NCI-H1092 (cell line): ENCODE measurements at places on chromosomes 2 and 18.

DNA sequence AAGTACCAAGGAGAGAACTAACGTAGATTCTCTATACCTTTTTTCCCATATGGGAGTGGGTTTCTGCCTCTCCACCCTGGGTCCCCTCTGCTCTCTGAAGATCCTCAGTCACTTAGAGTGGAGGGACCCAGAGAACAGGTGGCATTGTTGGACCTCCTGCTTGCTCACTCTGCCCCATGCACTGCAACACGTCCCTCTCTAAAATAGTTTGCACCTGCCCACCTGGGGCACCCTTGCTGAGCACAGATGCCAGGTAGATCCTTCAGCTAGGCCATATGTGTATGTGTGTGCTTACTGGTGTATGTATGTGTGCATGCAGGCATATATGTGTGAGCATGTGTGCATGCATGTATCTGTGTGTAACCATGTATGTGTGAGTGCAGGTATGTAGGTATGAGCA is 2.2 kb downstream of the IL36RN start:
- DNase-seq: no peak

GRCh38 chr2:199754766-199755165 is 96.2 kb downstream of the FTCDNL1 start:
- DNase-seq: no peak

DNA sequence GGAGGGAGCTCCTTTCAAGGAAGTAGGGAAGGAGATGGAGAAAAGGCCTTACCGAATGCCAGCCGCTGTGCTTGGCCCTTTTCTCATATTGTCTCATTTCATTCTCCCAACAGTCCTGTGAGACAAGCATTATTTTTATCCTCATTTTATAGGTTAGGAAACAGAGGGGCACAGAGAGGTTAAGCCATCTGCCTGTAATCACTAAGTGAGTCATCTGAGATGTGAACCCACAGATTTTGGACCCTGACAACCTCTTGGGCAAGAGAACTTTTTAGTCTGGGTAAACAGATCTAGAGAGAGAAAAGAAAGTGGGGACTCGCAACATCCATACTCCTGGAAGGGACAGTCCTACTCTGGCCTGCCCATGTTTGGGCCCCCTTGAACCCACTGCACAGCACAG is 91.7 kb upstream of the LCLAT1 start:
- DNase-seq: no peak

DNA sequence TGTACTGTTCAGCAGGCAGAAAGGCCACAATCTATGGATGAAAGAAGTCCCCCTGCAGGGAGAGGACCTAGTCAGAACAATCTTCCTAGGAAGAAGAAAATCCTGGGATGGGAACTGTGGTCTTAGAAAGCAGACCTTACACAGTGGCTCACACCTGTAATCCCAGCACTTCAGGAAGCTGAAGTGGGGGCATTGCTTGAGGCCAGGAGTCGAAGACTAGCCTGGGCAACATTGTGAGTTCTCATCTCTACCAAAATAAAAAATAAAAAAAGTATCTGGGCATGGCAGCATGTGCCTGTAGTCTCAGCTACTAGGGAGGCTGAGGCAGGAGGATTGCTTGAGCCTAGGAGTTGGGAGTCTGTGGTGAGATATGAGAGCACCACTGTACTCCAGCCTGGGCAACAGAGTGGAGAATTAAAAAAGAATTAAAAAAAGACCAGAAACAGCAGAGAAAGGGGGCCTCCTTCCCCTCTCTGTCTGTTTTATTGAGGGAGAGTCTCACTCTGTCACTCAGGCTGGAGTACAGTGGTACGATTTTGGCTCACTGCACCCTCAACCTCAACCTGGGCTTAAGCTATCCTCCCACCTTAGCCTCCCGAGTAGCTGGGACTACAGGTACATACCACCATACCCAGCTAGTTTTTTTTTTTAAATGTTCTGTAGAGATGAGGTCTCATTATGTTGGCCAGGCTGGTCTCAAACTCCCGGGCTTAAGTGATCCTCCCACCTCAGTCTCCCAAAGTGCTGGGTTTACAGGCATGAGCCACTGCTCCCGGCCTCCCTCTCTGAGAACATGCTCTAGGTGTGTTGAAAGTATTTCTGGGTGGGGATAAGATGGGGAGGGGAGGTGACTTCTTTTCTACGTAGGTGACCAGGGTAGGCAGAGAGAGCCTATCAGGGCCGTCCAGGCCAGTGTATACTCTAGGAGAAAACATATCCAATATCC is 7.4 kb downstream of the RHOB start:
- no peak for DNase-seq

- no peak for DNase-seq
Observed at GRCh38 chr18:74577019-74577418, 20.7 kb upstream of the ZNF407 start.

DNA sequence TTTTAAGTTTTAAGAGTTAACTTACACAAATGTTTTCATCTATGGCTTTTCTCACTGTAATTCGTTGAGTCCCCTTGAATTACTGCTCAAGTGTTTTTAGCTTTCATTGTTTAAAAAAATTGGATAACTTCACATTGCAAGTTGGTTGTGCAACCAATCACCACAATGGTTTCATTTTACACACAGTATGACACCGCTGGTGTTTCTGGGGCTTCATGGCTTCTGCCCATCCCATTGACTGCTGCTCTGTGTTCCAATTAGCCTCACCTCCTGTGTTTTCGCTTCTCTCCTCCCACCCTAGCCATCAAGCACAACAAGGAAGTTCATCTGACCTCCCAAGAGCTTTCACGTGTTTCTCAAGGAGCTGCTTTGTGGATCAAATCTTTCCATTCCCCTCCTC is 199.1 kb upstream of the CHAC2 start:
- DNase-seq: no peak

GRCh38 chr18:78411539-78411938 is 568.1 kb upstream of the SALL3 start:
- no peak for DNase-seq

GRCh38 chr18:34623557-34623956 is 86.5 kb upstream of the DTNA start:
- DNase-seq: no peak

DNA sequence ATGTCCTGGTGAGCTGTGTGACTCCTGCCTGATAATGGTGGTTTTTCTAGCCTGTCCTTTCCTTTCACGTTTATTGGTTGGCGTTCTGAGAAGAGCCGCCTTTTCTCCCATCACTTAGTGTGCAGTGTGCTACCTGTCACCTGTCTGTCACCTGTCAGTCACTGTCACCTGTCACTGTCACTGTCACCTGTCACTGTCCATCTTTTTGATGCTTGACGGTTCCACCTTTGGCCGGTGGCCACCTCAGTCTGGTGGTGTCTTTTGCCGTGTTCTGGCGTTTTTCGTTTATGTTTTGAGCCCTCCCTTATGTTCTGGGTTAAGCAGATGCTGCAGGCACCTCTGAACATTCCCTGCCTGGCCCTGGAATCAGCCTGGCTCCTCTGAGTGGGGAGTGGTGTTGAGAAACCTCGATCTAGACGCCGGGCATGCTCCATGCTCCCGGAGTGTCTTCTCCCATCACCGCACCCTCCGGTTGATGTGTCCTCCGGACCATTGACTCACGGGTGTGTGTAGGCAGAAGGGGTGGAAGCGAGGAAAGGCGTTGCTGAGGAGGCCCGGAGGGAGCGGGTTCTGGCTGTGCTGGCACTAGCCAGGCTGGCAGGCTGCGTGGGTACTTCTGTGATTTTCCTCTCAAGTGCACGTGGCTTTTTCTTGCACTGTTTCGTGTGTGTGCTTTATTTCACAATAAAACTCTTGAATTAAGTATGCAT is 20.7 kb downstream of the DTYMK start:
- DNase-seq: no peak

- peak; percentile 13 for DNase-seq
Observed at GRCh38 chr18:35467624-35468016, 30.1 kb downstream of the INO80C start.

DNA sequence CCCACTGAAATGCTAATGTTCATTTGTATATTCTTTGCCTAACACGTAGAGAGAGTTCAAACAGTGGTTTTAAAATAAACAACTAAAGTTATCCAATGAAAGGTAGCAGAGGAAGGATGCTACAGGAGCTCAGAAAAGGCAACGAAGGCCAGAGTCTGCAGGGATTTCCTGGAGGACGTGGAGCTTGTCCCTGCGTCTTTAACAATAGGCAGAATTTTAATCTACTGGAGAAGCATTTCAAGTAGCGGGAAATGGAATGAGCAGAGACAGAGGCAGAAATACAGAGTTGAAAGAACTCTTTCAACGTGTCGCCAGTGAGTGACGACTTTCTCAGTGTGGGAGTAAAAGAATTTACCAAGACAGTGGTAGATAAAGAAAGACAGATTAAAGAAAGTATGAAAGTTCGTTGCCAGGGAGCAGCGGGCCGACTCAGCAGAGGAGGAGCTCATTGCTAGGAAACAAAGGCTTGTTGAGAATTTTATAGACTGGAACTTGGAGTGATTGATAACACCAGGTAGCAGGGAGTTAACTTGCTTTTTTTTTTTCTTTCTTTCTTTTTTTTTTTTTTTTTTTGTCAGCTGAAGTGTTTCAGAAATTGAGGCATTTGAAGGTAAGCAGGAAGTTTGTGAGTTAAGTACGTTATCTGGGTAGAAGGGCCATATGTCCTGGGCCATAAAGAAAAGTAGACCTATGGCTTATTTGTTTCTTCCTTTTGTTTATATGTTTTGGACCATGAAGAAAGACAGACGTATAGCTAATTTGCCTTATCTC is 625 bp upstream of the NBAS start:
- no peak for DNase-seq

DNA sequence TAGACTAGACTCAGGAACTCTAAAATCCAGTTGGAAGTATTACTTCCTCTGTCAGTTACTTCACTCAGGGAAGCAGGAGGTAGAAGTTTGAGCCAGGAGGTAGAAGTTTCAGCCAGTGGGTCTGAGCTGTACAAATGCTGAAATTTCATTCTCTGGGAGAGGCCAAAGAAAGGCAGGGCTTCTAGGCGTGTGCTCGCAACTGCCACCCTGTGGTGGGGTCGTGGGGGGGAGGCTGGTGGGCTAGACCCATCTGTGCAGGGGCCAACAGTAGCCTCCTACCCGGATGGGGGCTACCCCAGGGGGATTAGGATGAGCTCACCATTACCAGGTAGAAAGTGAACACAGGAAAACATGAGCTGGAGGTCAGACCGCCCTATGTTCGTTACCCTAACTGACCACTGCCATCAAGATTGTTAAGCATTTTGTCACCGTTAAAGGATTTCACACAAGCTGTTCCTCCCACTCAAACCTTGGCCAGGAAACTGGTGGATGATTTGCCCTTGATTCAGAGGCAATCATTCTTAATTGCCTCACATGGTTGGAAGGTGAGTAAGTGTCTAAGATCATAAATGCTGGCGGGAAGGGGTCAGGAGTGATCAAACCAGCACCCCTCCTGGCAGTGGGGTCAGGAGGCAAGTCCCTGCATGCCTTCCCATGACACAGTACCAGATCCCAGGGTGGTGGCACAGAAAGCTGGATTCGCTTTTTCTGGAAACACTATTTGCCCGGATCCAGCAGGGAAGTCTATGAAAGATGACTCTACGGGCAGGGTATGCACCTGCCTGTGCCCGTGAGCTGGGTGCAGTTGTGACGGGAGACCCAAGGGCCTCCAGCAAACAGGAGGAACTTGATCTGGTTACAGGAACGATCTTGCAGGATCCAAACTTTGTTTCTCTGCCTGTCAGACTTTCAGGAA is 5.2 kb upstream of the FHL2 start:
- DNase-seq: no peak

DNA sequence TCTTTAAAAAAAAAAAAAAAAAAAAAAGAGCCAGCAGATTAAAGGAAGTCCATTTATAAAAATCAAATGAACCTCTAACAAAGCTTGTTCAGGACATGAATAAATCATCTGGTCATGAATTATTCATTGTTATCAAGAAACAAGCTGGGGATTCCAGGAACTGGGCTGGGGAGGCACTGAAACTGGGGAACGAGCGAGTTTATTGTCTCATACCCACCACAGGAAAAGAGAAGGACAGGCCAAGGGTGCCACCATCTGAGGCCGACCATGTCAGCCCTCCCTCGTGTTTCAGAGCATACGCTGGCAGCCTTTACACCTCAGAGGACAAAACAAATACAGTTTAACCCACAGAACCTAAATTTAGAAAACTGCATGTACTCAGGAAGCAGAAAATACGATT is 164.2 kb downstream of the VWC2L start:
- DNase-seq: no peak

DNA sequence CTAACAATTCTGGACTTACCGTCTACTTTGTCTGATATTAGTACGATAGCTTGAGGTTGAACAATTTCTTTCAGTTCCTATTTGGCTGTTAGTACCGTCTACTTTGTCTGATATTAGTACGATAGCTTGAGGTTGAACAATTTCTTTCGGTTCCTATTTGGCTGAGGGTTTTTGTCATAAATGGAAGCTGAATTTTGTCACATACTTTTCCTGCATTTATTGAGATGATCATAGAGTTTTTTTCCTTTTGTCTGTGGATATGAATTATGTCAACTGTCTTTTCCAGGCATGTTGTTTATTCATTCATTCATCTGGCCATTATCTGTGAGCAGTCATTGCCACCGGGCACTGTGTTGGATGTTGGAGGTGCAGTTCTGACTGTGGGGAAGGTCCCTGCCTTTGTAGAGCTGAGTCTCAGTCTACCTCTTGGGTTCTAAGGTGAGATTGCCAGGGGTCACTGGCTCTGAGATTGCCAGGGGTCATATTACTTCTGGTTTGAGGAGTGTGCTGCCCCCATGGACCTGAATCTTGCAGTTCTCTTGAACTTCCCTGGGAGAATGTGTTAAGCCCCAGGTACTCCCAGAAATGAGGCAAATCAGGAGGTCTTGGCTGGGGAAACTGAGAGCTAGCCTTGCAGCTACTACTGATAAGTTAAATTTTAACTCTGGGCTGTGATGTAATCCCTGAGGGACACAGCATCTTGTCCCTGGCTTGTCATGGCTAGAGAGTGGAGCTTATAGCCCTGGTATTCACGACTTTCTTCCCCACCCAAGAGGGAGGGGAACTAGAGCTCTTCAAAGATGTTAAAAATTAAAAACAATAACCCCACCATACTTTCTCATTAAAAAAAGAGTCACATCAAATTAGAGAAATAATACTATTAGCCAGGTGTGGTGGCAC is 89.1 kb upstream of the MBOAT2 start:
- DNase-seq: no peak

DNA sequence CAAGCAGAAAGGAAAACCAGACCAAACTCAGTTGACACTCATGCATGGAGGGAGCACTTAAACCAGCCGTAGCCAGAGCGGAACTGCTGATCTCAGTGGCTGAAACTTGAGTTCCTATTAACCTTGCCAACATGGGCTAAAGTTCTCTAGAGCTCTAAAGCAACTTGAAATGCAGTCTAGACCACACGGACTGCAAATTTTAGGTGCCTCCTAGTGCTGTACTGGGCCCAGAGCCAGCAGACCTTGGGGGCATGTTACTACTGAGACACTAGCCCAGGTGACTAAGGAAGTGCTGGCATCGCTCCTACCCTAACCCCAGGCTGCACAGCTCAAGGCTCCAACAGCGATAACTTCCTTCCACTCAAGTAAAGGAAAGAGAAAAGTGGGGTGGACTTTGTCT is 236.5 kb downstream of the AKAIN1 start:
- no peak for DNase-seq

GRCh38 chr2:54161660-54162424 is 46.4 kb downstream of the ACYP2 start:
- DNase-seq: no peak

- DNase-seq: peak; percentile 48
Observed at GRCh38 chr2:42809819-42810120, 17.4 kb upstream of the HAAO start.

- no peak for DNase-seq
Observed at GRCh38 chr2:133380991-133381390, 187.3 kb downstream of the NCKAP5 start.

- DNase-seq: no peak
Observed at GRCh38 chr2:109481196-109481555, 132.6 kb downstream of the SEPTIN10 start.

GRCh38 chr18:76643996-76644395 is 149.0 kb upstream of the ZNF516 start:
- no peak for DNase-seq

GRCh38 chr2:95344656-95345055 is 47.5 kb downstream of the KCNIP3 start:
- no peak for DNase-seq
